ENCODE measurements at places on chromosomes 3 and 15.

DNA sequence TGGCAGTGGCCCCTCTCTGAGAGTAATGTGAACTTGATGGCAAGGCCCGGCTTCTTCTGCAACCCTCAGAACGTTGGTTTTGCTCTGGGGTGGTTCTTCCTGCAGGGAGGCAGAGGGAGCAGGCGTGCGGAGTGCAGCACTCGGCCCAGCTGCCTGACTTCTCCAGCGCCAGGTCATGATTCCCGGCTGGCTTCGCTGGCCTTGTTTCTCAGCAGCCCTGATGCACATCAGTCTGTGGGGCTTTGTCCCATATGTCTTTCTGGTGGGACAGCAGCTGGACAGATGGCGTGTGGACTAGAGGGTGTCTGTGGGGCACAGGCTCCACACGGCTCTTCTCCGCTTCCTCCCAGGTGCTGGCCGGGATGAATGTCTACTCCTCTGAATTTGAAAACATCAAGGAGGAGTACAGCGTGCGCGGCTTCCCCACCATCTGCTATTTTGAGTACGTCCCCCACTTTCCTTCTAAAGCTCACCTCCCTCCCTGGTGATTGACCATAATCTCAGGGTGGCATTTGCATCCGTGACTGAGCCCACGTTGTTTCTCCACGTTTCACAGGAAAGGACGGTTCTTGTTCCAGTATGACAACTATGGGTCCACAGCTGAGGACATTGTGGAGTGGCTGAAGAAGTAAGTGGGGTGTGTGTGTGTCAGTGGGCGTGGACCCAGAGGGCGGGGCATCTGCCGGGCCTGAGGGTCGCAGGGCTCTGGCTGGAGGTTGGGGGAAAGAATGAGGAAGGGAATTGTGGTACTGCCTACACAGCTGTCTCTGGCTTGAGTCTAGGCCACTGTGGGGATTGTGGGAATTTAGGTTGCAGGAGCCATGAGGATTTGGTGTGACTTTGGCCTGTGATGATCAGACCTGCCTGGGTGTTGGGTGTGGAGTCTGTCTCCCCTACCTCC lies 57.1 kb downstream of the PDIA5 start:
- no peak for DNase-seq

- no peak for DNase-seq
Observed at GRCh38 chr3:105996781-105997180, 128.0 kb upstream of the CBLB start.

DNA sequence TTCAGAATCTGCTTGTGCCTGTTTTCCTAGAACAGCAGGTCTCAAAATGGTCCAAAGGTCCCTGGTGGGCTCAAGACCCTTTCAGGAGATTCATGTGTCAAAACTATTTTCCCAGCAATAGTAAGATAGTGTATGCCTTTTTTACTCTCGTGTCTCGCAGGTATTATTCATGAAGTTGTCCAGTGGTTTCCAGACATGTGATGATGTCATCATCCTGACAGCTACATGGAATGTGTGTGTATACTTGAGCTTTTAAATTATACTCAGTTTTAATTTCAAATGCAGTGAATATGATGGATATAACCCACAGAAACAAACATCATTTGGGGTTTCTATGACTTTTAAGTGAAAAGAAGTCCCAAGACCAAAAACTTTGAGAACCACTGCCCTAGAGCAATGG lies 288.6 kb downstream of the NTRK3 start:
- DNase-seq = no peak

DNA sequence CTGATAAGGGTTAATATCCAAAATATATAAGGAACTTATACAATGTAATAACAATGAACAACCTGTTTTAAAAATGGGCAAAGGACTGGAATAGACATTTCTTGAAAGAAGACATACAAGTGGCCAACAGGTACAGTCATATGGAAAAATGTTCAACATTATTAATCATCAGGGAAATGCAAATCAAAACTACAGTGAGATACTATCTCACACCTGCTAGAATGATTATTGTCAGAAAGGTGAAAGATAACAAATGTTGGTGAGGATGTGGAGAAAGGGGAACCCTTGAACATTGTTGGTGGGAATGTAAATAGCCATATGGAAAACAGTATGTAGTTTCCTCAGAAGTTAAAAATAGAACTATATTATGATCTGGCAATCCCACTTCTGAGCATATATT lies 20.4 kb downstream of the GOLM2 start:
- DNase-seq = no peak

GRCh38 chr3:126035362-126036050 lies 48.4 kb downstream of the SLC41A3 start:
- no peak for DNase-seq

Data from NCI-H146 (cell line).